ACHN (cell line): ENCODE measurements at places on chromosomes 1 and 21.

DNA sequence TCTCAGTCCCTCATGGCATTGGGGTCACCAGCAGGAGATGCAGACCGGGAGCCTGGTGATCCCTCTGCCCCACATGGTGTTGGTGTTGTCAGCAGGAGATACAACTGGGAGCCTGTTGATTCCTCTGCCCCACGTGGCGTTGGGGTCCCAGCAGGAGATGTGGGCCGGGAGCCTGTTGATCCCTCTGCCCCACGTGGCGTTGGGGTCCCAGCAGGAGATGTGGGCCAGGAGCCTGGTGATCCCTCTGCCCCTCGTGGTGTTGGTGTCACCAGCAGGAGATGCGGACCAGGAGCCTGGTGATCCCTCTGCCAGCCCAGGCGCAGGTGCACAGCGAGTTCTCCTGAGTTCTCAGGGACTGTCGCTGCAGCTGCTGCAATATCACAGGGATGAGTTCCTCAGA is 229.6 kb upstream of the C1orf174 start:
- DNase-seq: no peak

DNA sequence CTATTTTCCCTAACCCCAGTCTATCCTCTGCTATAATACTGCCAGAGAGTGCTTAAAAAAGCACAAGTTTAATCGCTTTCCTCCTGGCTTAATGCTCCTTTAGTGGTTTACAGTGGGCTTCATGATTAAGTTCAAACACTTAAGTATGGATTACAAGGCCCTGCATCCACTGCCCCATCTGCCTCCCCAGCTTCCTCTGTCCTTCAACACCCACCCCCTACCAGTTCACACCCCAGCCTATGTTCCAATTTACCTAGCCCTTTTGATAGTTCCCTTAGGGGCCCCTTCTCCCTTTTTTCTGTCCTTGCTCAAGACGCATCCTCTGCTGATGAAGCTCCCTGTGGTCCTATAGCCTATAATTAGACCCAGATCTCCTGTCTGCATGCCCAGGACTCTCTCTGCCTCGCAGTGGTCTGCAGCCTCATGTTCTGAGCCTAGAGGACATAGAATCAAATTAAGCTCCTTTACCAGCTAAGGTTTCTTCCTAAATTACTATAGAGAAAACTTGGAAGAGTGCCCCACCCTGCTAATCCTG is 212.5 kb downstream of the FGGY start:
- no peak for DNase-seq

DNA sequence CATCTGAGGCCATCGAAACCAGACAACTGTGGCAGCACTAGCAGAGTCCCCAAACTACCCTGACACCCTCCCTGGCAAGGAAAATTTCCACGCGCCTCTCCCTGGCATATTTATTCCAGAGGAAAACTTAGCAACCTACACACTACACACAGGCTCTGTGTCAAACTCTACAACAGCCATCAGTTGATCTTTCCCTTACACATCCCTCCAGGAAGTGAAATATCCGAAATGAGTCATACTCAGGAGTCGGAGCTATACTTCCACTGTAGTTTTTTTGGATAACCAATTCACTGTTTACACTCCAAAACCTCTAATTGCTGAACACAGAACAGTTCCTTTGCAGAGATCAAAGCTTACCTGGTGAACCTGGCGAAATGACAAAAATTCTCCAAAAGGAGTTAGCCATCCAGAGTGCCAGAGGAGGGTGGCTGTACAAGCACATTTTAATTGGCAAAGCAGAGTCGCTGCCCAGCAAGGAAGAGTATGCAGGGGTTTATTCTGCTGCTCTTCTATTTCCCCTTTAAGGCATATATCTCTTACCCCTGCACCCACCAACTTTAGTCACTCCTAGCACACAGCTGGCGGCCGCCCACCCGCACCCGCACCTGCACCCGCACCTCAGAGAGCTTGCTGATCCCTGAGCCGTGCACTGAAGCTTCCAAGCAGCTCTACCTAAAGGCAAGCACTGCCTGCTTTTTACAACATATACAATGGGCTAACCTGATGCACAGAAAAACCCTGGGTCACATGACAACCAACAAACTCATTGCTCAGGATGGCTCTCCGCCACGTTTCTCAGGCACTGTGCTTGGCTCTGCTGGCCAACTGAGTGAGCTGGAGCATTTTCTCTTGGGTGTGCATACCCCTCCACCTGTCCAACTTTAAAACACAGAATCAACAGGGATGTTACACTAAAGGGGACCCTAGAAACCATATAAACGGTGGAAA is 54.9 kb downstream of the CAPZB start:
- peak; percentile 29 for DNase-seq

- DNase-seq: no peak
Measured at GRCh38 chr21:41217671-41218385, 49.9 kb downstream of the BACE2 start.

DNA sequence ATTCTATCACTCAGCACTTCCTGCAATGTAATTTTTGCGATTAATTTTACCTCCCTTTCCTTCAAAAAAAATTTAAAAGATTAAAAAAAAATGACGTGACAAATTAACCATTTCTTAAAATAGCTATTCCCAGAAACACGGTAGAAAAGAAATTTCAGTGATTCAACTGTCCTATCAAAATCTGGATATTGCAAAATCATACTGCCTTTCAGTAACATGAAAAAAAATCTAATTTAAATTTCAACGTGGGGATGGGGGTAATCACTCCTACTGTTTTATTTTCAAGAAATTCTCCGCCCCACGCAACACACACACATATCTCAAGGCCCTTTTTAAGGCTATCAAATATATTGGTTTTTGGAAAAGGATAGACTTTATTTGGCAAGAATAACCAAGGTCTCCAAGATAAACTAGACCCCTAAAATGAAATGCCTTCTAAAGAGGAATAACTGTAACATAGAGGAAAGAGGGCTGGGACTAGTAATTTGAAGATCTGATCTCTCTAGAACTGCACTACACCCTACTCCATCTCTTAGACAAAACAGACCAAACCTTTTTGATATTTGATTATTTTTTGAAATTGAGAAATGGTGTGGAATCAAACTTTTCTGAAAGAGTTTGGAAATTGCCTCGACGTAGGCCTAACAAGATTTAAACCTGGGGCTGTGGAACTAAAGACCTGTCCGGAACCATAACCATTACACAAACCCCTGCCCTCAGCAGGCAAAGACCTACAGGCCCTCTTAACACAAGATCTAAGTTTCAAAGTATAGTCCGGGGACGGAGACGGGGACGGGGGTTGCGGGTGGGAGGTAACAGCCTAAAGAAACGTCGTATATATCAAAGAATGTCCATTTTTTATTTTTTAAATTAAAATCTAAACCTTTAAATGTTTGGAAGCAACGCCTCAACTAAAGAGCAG is 941 bp downstream of the ARNT start:
- DNase-seq: no peak

DNA sequence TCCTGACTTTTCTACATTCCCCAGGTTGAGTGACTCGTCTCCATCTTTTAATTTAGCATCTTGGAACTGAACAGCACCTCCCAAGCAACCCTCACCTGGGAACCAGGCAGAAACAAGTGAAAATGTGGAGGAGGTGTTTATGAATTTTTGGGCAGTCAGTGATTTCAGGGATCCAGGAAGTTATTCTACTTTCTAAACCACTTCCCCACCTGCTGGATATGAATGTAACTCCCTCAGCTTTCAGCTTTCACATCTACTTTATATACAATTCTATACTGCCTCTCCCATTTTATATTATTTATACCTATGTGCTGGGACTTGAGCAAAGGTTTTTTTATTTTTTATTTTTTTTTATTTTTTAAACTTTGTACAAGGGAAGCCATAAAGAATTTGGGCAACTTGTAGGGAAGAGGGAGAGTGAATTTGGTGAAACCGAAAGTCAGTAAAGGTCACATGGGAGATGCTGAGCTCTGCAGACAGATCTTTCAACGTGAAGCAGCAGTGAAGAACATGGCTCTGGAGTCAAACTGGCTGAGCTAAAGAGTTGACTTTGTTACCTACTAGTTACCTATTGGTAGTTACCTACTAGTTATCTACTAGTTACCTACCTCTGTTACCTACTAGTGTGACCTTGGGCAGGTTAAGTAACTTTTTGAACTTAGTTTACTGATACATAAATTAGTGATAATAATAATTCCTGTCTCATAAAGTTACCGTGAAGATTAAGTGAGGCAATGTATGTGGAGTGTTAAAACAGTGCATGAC is 45.5 kb downstream of the DDR2 start:
- DNase-seq: peak; percentile 30

GRCh38 chr1:26560403-26560780 is 30.8 kb downstream of the RPS6KA1 start:
- no peak for DNase-seq

GRCh38 chr1:151238467-151238739 is 16.1 kb upstream of the PSMD4 start:
- peak; percentile 78 for DNase-seq

DNA sequence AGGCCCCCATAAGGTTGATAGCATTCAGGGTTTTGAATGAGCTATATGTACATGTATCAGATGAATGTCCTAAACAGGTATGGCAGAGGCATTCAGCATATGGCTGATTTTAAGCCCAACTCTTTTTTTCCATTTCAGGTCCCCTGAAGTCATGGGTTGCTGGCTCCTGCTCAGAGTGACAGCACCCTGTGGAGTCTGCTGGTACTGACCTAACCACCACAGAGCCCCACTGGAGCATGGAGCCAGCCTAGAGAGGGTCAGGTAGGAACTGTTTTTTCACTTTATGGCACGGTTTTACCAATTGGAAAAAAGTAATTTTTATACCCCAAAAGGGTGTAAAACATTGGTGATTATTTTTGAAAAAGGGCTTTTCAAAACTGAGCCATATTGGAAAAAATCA is 82.5 kb upstream of the MPC2 start:
- DNase-seq: no peak

- peak; percentile 52 for DNase-seq
Measured at GRCh38 chr1:173914366-173914871, 2.7 kb downstream of the SERPINC1 start.

DNA sequence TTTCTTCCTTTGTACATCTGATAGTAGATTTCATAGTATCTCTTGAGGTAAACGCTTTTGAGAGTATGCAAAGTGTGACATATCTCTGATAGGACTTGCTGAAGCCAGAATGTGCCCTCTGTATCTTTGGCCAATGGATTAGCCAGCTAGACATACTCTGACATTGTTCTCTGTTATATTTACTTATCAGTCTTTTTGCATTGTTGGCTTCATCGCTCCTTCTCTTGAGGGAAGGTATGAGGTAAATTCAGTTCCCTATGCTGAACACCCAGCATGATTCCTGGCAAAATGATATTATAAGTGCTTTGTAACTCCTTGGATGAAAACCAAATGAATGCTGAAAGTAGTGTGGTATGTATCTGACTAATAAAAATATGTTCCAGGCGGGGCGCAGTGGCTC is 163.2 kb upstream of the CACYBP start:
- no peak for DNase-seq

DNA sequence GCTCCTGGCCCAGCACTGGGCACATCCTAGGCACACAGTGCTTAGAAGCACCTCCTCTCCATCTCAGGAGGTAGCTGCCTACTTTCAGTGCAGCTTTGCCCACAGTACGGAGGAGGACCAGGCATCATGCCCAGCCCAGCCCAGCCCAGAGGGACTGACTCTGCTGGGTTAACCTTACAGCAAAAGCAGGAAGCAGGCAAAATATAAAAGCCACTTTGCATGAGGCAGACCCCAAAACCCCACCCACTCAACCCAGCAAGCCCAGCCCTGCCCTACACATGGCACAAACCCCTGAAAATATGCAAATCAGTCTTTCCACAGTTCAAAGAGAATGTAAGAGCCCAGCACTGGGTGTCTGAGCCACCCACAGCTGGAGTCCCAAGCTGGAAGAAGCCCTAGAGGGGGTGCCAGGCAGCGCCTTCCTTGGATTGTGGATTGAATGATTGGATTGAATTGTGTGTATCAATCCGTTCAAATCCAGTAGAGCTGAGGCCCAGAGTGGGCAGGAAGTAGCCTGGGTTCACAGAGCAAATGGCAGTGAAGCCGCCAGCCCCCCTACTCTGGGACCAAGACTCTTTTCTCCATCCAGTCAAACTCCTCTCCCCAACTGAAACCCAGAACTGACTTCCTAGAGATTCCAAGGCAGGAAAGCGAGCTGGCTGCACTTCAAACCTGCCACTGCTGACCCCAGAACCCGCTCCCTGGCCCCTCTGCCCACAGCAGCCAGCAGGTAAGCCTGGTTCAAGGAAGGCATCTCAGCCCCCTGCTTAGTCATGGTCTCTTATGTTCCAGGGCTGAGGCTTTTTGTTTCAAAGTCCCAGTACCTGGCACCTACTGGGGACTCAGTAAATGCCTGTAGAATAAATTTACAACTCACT is 117.7 kb downstream of the LACTBL1 start:
- no peak for DNase-seq
